Activated gamma-delta T cell treated with anti-CD3 and anti-CD28 coated beads, Interleukin-2, amount 50 U/mL, for 16 hours (primary cell): ENCODE measurements at places on chromosomes 7 and 10.

DNA sequence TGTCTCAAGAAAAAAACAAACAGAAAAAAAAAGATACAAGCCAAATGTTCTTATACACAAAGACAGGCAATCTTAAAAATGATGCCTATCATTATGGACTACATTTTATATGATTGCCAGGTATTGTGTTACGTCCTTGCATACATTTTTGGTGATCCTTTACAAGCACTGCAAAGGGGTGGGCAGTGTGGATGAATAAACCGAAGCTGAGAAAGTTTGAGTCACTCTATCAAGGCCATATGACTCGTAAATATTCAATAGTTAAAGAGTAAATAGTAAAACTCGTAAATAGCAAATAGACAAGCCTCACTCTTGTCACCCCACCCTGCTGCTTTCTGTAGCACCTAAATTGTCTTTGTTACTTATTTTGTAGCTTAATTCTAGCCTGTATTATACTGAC lies 326.2 kb downstream of the FRMD4A start:
- DNase-seq, result no peak

DNA sequence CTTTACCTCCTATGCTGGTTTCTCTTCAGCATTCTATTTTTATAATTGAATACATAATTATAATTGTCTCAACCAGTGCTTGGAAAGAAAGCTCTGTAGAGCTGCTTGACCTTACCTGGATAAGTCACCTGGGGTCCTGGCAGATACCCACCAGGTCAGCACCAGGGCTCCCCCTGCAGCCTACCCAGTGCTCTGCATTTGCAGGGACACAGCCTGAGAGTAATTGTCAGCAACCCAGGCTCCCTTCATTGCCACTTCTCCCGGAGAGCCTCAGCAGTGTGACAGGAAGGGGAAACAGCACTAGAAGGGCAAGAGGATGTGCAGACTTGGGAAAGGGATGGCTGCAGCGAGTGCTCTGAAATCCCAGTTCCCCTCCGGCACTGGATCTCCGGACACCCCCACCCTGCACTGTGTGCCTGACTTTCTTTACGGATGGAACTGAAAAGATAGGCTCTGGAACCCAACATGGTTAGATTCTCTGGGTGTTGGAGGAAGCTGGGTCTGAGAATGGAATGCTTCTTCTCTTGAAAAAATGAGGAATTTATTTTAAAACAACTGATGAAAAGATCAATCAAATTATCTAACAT lies 11.4 kb upstream of the PAX4 start:
- DNase-seq, result no peak

- DNase-seq, result no peak
Measured at GRCh38 chr7:82980130-82980788, 182.4 kb downstream of the PCLO start.

- DNase-seq, result no peak
Measured at GRCh38 chr7:151599401-151600227, 79.9 kb upstream of the RHEB start.

DNA sequence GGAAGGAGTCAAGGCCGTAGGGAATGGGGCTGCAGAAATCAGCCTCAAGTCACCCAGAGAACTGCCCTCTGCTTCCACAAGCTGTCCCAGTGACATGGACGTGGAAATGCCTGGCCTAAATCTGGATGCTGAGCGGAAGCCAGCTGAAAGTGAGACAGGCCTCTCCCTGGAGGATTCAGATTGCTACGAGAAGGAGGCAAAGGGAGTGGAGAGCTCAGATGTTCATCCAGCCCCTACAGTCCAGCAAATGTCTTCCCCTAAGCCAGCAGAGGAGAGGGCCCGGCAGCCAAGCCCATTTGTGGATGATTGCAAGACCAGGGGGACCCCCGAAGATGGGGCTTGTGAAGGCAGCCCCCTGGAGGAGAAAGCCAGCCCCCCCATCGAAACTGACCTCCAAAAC lies 50.2 kb upstream of the PDCD4 start:
- DNase-seq, result no peak

DNA sequence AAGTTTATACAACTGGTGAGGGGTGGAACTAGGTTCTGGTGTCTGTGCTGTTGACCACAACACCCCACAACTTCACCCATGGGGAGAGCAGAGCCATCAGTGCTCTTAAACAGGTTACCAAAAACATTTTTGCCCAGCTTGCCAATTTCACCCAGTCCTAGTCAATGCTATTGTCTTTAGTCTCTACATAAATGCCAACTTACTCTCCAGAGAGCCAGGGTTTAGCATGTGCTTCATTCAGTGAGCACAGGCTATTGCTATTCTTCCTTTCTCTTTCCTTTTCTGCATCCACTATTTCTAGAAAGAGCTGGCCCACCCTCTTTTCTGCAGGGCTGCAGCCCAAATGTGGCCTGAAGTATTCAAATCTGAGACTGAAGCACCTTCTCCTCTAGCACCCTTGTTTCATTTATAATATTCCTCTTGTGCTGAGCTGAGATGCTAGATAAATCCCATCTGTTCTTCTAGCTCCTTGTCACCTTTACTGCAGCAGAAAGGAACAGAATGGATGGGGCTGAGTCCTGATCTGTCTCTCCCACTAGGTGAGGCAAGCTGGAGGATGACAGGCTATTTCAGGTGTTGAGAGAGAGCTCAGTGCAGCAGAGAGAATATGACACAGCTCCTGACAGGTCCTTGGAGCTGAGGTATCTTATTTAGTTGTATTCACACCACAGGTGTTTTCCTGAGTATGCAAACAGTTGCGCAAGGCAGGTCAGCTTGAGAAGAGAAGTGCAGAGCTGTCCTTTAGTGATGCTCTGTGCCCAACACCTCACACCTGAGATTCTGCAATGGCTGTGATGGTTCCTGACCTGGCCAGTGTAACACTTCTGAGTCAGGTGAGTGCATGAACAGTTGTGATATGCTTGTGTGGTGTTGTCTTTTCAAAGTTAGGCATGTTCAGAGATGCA lies 819.2 kb downstream of the CCSER2 start:
- no peak for DNase-seq

GRCh38 chr7:46493196-46493595 lies 572.1 kb upstream of the IGFBP3 start:
- DNase-seq, result no peak

DNA sequence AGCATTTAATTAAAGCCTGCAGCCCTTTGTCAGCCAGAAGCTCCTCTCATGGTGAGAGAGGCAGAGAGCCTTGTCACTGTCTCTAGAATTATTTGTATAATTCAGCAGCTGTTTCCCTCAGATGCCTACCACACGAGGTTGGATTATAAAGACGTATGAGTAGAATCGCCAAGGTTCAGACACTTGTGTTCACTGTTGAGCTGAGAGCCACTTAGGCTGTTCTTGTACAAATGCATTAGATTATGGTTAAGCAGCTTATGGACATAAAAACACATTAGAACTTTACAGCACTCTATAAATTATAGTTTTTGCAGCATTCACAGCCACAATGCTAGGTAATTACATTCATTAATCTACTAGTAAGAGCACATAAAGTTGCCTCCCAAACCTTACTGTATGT lies 282.6 kb downstream of the AUTS2 start:
- no peak for DNase-seq

- DNase-seq, result no peak
Measured at GRCh38 chr7:19623676-19624075, 85.2 kb downstream of the POLR1F start.

DNA sequence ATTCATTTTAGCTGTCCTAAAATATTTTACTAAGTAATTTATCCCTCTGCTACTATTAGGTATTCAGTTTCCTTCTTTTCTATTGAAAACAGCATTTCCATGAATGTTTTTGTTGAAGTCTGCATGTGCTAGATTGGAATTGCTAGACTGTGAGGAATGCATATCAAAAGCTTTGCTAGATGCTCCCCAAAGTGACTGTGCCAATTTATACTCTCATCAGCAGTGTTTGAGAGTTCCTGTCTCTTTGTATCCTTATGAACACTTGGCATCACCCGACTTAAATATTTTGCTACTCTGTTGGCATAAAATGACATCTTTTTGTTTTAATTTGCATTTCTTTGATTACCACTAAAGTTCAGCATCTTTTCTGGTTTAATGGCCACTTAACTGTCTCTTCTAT lies 45.0 kb upstream of the PRR15 start:
- no peak for DNase-seq

DNA sequence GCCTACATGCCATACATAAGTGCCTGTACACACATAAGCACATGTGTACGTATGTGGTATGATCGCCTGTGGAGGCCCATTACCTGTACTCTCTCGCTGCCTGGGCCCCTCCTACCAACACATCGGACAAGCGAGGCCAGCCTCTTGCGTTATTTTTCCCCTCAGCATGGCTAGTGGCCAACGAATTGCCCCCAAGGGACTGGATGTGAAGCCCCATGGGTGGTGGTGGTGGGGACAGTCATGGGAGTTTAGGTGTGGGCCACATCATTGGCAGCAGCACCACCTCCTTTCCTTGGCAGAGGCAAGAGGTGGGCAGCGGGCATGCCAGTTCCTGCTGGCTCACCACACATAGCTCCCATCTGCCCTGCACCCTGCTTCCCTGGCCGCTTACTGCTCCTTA lies 10.0 kb downstream of the GRK5 start:
- DNase-seq, result no peak

GRCh38 chr10:65346466-65346865 lies 1579.4 kb upstream of the LRRTM3 start:
- no peak for DNase-seq

- DNase-seq, result no peak
Measured at GRCh38 chr7:106029941-106030340, 66.9 kb downstream of the CDHR3 start.
